RWPE1 (cell line): ENCODE measurements at places on chromosomes 4 and X.

- DNase-seq: no peak
Observed at GRCh38 chrX:153440556-153441135, 5.2 kb downstream of the TREX2 start.

GRCh38 chr4:36178484-36178883, 65.8 kb downstream of the ARAP2 start:
- DNase-seq: no peak

DNA sequence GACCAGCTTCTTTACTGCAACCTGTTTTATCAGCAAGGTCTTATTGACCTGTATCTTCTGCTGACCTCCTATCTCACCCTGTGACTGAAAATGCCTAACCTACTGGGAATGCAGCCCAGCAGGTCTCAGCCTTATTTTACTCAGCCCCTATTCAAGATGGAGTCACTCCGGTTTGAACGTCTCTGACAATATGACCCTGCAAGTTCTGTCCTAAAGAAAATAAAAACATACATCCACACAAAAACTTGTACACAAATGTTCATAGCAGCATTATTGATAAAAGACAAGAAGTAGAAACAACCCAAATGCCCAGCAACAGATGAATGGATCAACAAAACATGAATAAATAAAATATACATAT, 59.5 kb upstream of the FAM9C start:
- no peak for DNase-seq

DNA sequence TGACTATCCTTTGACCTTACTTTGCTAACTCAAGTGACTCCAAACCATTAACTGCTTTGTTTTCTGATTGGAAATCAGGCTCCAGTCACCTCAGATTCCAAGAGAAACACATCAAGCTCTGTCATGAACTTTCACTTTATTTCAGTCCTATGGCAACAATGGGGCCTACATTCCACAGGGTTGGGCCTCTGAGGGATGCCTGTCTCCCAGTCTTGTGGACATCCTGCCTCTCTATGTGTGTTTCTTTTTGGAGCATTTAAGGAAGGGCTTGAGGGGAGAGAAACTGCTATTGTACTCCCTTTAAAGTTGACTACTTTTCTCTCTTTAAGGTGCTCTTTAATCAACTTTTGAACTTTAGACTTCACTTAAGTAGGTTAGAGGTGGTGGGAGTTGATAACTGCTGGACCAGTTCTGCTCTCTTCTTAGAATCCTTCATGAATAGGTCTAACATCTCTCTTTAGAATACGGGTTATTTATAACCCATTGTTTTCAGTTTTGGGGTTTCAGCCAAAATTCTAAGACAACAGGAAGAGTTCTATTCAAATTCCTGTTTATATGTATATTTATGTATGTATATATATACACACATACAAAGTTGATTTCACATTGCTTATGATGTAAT, 274.3 kb upstream of the NR3C2 start:
- DNase-seq: no peak

- DNase-seq: peak; percentile 22
Observed at GRCh38 chrX:21944136-21944615, 3.7 kb downstream of the SMS start.

- DNase-seq: no peak
Observed at GRCh38 chr4:188433741-188434315, 294.6 kb downstream of the TRIML1 start.

GRCh38 chr4:6264225-6264540, 5.5 kb upstream of the WFS1 start:
- no peak for DNase-seq

- DNase-seq: no peak
Observed at GRCh38 chr4:81039351-81039972, 9.0 kb downstream of the BMP3 start.

DNA sequence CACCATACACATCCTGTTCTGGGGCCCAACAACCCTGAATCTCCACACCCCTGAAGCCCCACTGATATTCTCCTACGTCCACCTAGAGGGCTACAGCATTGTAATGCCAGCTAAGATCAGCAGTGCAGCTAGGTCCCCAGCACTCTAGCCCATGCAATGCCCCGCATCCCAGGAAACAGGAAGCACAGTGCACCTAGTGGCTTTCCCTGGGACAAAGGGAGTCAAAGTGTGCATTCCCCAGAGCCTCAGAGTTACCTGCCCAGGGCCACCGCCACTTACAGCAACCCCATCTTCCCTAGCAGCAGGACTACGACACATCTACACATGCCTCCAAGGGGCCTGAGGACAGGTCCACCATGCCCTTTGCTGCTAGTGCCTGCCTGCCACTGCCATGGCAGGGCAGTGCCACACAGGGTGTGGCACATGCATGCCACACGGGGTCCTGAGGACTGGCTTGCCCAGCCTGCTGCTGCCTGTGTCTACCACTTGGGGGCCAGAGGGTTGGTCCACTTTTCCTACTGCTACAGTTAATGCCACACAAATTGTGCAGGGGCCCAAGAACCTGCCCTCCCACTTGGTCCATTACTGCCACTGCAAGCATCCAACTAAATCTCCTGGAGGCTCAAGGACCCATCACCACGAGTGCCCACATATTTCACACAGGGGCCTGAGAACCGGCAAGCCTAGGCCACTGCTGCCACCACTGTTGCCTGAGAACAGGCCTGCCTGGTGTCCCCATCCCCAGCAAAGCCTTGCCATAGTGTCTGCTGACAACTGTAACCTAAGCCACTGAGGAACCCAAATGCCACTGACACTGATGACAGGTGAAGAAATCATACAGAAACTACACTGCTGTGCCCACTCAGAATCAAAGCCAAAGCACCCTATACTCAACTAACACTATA, 23.7 kb downstream of the TLR6 start:
- no peak for DNase-seq

GRCh38 chr4:113727802-113728201, 33.7 kb downstream of the CAMK2D start:
- no peak for DNase-seq

DNA sequence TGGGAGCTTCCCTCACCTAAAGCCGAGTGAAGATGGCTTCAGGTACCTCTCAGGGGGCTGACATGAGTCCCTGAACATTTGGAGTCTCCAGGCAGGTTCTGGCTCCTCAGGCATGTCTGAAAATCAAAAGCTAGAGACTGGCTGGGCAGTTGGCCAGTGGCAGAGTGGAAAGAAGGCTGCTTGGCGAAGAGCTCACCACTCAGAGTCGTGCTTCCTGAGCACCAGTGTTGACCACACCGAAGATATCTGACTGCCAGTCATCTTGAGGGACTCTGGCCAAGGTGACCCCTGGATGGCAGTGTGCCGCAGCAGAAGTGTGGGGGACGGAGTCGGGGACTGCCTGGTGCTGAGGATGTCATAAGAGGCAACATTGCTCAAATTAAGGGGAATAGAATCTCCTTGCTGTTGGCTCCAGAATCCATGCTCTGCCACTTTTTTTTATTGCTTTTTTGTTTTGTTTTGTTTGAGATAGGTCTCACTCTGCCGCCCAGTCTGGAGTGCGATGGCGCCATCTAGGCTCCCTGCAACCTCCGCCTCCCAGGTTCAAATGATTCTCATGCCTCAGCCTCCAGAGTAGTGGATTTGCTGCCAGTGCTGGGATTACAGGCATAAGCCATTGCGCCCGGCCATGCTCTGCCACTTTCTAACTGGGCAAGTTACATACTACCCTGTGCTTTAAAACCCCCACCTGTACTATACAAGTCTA, 172.5 kb upstream of the GATB start:
- DNase-seq: no peak
